ENCODE measurements at places on chromosomes 16 and 17. TPM values are rescaled to one million over a fixed set of nuclear protein-coding genes. Genes with fewer than 3 reads are reported as not detected.

DNA sequence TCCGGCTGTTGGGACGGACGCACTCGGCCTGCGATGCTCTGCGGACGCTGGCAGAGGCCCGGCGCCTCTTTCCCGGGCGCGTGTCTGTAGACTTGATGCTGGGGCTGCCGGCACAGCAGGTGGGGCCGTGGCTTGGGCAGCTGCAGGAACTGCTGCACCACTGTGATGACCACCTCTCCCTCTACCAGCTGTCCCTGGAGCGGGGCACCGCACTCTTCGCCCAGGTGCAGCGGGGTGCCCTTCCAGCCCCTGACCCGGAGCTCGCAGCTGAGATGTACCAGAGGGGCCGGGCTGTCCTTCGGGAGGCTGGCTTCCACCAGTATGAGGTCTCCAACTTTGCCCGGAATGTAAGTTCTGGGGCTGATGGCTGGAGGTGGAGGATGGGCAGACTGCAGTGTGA lies 3.5 kb downstream of the RSAD1 start:
- no peak for DNase-seq

Gene HASPIN
- total RNA-seq: 1.1 TPM

DNA sequence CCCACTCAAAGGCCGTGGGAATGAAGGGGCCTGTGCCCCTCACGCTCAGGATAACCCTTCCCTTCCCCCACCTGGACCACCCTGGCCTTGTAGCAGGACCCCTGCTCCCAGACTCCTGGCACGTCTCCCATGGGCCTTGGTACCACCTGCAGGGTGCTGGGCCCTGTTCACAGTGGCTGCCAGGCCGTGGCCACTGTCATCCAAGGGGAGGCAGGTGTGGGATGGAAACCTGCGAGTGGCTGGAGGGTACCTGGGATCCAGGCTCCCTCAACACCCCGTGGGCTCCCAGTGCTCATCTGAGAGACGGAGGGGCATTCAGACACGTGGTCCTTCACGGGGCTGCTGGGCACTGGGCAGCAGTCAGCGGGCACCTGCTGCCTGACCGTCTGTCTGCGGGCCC lies 75.6 kb upstream of the CIBAR2 start:
- DNase-seq: no peak

- no peak for DNase-seq
Observed at GRCh38 chr16:85461022-85461813, 151.9 kb upstream of the GSE1 start.

Gene BAHCC1
- 24.9 TPM for total RNA-seq

GRCh38 chr17:82838386-82839063 lies 1.3 kb downstream of the ZNF750 start:
- DNase-seq: peak; percentile 75

Gene TAOK2
- total RNA-seq: 55.3 TPM

DNA sequence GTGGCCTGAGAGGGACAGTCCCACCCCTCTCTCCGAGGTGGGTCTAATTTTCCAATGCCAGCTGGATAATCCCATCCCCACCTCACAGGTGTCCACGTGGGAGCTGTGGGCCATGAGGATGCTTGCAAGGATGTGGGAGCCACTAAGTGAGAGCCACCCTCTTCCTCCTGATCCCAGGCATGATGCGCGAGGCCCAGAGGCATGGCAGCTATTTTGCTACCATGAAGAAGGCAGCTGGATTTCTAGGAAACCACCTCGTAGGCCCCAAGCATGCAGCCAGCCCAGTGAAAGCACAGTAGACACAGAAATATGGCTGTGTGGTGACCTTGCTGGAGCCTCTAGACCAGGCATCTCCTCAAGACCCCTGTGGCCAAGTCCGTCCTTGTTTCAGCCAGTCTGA lies 20.4 kb downstream of the KDM8 start:
- DNase-seq: no peak

GRCh38 chr16:425740-426114 lies 278 bp downstream of the RAB11FIP3 start:
- DNase-seq: no peak

Gene CLEC3A
- not detected for total RNA-seq

Gene TNS4
- total RNA-seq: 6.8 TPM

GRCh38 chr16:79897104-79897452 lies 296.5 kb upstream of the MAF start:
- DNase-seq: no peak

Data from lung (tissue), 17 donors.